ENCODE measurements at places on chromosomes 11 and 22.

GRCh38 chr11:46345131-46345597 is 2.1 kb upstream of the DGKZ start:
- DNase-seq: no peak

GRCh38 chr11:73019449-73019848 is 122.7 kb downstream of the FCHSD2 start:
- DNase-seq: no peak

DNA sequence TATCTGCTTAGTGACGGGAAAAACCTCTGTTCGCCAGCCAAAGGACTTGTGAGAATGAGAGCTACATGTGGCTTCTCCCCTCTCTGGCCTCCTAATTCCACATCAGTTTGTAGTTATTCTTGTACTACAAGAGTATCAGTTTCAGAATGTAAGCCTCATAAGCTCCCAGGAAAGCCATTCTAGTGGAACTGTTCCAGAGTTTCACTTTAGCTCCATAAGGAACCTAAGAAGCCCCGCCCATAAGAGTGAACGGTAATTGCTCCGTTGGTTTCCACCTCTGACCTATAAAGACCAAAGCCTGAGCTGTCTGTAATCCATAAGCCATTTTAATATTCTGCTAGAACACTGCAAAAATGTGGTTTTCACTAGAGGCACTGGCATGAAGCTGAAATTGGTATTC is 53.0 kb downstream of the SIK3 start:
- DNase-seq: no peak

GRCh38 chr11:49499117-49499516 is 290.7 kb upstream of the FOLH1 start:
- DNase-seq: no peak

GRCh38 chr22:46500201-46500600 is 37.2 kb downstream of the CELSR1 start:
- no peak for DNase-seq

GRCh38 chr11:132402071-132402684 is 1031.8 kb downstream of the NTM start:
- DNase-seq: no peak

DNA sequence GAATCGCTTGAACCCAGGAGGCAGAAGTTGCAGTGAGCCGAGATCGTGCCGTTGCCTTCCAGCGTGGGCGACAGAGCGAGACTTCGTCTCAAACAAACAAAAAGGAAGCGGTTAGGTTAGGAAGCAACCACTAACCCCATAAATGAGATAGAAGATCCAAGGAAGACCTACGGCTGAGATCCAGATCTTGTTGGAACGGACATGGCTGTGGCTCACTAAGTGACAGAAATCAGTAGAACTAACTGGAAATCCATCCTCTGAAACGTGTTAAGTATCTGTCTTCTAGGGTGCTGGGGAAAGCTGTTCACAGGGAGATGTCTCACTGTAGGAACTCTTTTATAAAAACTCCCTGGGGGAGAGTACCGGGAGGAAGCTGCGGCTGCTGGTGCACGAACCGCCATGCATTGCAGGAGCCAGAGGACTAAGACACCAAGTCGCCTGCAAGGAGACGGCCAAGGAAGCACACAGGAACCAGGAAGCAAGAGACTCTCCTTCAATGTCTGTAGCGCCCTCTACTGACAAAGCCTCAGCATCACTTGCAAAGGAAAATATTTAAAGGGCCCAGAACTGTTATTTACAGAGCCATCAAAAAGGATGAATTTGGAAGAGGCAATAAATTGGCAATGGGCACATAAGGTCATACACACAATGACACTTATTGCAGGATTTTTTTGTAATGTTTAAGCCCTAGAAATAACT is 16.9 kb upstream of the SPTY2D1 start:
- peak; percentile 23 for DNase-seq

- DNase-seq: no peak
Measured at GRCh38 chr11:100404907-100405306, 282.2 kb upstream of the ARHGAP42 start.

- DNase-seq: no peak
Measured at GRCh38 chr11:69711822-69712801, 8.3 kb upstream of the FGF19 start.

GRCh38 chr11:47127213-47127612 is 49.5 kb downstream of the ARFGAP2 start:
- no peak for DNase-seq

DNA sequence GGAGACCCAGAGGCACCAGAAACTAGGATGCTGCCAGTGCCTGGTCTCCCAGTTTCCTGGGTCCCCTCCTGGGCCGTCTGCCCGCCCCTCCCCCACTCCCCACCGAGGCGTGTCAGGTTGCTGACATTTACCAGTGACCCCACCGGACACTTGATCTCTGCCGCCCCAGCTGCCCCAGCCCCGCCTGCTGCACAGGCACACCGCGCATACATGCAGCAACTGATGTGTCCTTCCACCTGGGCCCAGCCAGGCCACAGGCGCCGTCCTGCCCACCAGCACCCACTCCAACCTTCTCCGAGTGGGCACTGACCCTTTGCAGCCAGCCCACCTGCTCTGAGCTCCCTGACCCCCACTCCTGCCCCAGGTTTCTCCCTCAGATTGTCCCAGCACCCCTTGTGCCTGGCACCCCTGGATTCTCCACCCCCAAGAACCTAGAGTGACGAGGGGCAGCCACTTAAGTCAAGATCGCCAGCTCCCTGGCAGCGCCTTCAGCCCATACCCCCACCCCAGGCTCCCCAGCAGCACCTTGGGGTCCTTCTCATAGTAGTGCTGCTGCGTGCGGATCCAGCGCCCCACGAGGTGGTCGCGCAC is 548 bp downstream of the PYGM start:
- DNase-seq: no peak
